Activated CD8-positive, alpha-beta memory T cell treated with anti-CD3 and anti-CD28 coated beads for 4 hours (primary cell): ENCODE measurements at places on chromosomes 11 and 22.

- no peak for DNase-seq
Measured at GRCh38 chr11:120907971-120908370, 115.9 kb upstream of the TBCEL start.

DNA sequence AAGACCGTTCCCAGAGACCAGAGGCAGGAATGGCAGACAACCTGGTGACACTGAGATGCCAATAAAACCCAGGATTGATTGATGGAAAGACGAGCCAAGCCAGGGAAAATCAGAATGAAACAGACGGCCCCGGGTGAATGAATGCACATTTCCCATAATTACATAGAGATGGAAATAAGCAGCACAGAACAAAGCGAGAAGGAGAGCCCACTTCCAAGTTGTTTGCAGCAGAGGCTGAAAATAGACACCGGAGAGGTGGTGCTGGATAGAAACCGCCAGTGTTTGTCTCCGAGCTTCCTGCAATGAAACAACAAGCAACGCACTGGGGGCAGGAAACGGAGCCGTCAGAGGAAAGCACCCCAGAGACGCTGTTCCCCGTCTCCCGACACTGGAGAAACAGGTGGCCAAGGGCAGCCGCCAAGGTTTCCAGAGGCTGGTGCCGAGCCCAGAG, 406.8 kb downstream of the SHANK2 start:
- no peak for DNase-seq

DNA sequence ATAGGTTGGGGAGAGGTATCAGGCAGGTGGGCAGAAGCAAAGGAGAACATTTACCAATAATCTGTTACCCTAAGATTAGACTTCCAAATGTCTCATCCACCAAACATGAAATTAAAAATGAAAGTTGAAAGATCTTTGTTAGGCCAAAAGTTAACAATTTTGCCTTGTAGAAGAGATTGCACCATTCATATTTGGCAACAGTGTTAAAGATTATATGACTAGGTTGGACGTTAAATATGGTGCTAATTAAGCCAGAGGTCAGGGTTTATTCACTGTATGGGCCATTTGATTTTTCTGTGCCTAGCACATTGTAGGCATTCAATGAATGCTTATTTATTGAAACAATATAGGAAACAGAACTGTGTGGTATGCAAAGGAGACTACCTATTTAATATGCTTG, 126.1 kb upstream of the SLC5A12 start:
- no peak for DNase-seq

- no peak for DNase-seq
Measured at GRCh38 chr11:86186386-86186785, 58.2 kb upstream of the EED start.

DNA sequence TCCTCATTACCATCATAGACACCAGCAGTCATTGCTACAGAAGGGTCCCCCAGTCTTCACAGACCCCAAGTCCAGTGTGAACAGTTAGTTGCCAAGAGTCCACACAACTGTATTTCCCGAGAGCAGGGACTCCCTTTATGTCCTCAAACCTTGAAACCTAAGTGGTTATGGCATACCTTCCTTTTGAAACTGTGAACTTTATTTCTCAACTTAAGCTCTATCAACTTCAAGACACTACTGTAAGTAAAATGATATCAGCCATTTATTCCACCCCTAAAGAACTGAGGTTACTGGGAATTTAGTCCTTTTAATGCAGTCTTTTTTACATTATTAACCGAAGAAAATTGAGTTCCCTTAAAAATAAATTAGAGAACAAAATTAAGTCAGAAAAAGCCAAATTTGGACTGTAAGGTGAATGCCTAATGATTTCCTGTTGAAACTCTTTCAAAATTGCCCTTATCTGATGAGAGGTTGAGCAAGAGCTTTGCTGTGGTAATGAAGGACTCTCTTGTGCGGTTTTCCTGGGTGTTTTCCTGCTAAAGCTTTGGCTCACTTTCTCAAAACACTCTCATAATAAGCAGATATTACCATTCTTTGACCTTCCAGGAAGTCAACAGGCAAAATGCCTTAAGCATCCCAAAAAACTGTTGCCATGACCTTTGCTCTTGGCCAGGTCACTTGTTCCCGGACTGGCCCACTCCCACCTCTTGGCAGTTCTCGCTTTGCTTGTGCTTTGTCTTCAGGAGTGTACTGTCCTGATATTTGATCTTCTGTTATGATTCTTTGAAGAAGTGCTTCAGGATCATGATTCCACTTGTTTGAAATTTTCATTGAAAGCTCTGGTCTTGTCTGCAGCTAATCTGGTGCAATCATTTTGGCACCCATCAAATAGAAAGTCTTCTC, 765.4 kb upstream of the ANO3 start:
- DNase-seq, result no peak

DNA sequence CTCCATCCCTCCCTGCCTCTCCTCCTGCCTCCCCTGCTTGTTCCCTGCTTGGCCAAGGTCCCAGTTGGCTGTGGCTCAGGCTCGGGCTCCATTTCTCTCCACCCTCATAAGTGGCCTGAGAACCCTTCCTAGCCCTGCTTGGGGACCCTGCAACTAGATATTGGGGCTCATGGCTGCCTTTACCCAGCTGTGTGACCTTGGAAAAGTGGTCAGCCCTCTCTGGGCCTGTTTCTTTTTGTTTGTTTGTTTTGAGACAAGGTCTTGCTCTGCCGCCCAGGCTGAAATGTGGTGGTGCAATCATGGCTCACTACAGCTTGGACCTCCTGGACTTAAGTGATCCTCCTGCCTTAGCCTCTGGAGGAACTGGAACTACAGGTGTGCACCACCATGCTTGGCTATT, 20.3 kb upstream of the CABP2 start:
- no peak for DNase-seq

GRCh38 chr11:83092488-83093384, 21.0 kb upstream of the RAB30 start:
- no peak for DNase-seq

DNA sequence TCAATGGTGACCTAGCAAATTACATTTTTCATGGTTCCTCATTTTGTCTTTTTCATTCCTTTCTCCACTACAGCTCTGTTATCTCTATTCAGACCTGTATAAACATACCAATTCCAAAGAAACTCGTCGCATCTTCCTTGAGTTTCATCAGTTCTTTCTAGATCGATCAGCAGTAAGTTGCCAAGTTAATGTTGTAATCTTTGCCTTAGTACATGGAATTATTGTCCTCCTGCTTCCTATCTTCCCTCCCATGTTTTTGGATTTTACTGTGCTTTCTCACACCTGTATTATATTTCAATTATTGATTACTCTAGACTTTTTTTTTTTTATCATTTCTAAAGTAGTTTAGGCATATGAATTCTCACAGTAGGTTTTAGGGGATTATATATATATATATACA, 69.5 kb upstream of the GRIK4 start:
- no peak for DNase-seq
